ENCODE measurements at places on chromosomes 3 and 15.

DNA sequence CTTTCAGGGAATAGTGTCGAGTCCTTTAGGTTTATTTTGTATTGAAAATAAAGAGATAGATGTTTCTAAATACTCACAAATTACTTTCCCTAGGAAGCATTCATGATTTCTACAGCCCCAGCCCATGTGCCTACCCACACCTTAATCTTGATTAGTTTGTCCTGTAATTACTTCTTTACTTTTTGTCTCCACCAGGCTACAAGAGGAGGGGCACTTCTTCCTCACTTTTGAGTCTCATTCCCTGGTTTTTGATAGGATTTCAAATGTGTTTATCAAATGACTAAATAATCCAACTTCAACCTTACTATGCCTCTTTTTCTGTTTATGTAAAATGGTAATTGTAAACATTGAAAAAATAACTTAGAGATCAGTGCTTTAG lies 1.8 kb downstream of the PXK start:
- no peak for DNase-seq

DNA sequence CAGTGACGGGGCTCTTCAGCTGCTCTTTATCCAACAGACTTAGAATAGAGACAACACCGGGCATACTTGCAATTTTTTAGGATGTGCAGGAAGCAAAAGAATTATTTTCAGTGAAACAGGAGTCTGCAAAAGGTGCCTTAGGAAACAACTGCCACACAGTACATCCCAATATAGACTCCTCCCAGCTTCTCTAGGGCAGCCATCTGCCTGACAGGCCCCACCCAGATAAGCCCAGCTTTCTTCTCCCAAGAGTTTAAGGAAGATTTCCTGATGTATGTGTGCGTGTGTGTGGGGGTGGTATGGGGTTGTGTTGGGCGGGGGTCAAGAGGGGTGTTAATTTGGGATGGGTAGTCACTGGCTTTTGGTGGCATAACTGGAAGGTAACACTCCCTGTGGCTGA lies 21.5 kb downstream of the MAP2K1 start:
- DNase-seq: no peak

DNA sequence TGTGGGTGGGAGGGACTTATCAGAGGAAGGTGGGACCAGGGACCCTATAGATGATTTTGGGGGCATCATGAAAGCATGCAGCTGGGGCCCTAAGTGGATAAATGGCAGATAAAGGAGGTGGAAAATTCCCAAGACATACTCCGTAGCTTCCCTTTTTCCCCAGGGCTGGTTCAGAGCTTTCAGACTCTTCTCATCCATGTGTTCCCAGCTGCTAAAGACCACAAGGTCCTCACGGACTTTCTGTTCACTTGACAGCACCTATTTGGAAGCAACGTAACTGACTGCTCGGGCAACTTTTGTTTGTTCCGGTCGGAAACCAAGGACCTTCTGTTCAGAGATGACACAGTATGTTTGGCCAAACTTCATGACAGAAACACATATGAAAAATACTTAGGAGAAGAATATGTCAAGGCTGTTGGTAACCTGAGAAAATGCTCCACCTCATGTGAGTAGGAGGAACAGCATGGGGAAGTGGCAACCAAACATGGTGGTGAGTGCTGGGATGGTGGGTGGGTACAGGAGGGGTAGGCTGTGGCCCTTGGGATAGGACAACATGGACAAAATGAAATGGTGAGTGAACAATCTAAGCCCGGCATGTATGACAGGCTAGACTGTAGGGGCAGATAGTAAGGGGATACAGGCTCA lies 28.7 kb upstream of the SRPRB start:
- DNase-seq: no peak

DNA sequence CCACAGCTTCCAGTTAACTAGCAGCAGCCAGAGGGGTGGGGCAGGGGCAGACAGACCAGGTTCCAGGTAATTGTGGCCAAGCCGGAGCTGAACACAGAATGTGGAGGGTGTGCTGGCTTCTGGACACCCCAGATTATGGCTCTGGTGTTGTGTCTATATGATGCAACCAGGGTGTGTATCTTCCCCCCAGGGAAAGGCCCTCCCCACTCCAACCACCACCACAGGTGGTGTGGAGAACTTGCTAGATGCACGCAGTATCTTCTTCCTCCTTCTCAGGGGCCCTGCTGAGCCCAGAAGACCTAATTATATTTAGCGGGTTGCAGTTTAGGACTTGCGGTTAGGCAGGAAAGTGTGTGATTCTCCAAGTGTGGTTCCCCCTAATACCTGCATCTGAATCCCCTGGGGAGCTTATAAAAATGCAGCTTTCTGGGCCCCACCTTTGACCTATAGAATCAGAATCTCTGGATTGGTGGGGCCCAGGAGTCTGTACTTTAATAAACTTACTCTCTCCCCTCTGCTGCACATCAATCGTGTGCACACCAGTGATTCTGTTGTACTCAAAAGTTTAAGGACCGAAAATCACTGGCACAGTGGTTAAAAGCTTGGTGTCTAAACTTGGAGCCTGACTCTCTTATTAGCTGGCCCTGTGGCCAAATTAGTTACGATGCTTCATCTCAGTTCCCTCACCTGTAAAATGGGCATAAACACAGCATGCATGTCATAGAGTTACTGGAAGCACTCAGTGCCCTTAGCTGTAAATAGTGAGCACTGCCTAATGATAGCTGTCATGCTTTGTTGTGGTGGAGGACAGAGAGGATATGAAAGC lies 379.1 kb upstream of the PROK2 start:
- DNase-seq: no peak

GRCh38 chr3:99839613-99840012 lies 22.0 kb downstream of the CMSS1 start:
- DNase-seq: no peak

GRCh38 chr3:172061724-172062184 lies 22.4 kb downstream of the FNDC3B start:
- DNase-seq: no peak

GRCh38 chr15:90873998-90874605 lies 5.7 kb downstream of the FURIN start:
- DNase-seq: no peak

DNA sequence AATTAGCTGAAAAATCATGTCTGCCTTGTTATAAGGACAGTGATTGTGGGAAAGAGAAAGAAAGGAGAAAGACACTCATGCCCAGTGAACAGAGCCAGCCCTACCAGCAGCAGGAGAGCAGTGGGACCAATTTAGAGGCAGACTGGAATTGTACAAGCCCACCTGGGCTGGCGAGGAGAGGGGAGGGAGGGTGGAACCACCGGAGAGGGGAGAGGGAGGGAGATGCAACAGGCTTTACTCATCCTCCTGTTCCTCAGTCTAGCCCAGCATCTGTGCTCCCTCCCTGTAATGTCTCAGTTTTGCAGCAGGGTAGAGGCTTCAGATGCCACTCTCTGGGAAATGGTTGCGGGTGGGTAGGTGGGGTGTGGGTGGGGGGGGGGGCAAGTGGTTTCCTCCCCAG lies 54.7 kb downstream of the RAB11A start:
- DNase-seq: no peak

GRCh38 chr3:72381584-72381983 lies 466.7 kb downstream of the SHQ1 start:
- no peak for DNase-seq

DNA sequence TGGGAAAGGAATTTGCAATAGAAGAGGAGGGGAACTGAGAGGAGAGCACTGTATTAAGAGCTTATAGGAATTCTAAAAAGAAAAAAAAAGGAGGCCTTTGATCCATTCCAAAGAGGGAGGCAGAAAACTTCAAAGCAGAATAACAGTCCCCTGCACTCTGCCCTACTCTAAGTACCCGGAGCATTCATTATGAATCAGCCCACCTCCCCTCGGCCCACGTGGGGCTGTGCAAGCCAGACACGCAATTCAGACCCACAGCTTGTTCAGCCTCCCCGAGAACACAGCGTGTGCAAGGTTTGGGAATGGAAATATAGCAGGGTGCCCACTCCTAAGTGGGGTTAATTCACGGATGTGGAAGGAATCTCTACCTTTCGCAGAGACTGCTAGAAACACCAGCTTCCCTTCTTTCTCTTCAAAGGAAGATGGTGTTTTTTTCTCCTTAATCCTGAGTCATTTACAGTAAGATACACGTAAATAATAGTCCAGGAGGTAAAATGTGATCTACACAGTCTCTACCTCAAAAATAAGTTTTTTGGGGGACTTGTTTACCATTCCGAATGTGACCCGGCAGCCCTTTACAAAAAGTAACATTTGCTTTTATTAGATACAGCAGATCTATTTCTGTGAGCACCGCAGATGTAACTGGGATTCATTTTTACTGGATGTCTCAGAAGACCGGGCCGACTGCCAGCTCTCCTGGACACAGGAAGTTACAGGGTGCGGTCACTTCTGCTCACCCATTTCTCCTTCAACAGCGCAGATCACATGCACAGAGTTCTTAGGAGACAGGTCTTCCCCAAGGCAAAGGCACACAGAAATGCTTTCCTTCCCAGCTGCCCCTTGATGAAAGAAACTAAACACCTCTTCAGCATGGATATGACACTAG lies 768.5 kb upstream of the CFAP20DC start:
- no peak for DNase-seq

- DNase-seq: no peak
These were observed 2.9 kb downstream of the DIPK2A start for GRCh38 chr3:143974271-143975238.

DNA sequence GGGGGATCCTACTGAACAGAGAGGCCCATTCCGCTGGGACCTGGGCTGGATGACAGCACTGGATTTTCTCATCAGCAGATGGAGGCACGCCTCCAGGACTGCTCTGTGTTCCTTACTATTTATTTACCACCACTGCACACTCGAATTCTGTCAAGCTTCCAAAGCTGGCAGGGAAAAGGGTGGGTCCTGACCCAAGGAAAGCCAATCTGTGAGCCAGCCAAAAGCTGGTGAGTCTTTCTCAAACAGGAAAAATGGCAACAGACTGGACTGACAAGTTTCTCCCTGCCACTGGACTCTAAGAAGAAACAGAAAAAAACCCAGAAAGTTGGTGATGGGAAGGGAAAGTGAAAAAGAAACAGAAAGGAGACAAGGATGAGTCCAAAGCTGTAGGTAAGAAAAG lies 37.8 kb downstream of the CD47 start:
- peak; percentile 79 for DNase-seq

DNA sequence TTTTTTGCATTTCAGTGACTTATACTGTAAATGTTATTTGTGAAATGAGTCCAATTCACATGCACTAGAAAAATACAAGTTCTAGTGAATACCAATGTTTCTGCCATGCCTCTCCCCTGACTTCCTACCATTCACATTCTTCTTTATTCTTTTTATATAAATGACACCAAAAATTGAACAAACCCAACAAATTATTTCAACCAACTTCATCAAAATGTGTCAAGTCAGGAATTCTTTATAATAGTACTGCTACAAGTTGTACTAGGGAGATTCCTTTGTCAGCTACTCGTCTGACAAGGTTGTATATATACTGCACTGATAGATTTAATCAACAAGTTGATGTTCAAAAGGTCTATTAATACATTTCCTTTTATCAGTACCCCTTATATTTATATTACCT lies 3.0 kb downstream of the TBL1XR1 start:
- no peak for DNase-seq

DNA sequence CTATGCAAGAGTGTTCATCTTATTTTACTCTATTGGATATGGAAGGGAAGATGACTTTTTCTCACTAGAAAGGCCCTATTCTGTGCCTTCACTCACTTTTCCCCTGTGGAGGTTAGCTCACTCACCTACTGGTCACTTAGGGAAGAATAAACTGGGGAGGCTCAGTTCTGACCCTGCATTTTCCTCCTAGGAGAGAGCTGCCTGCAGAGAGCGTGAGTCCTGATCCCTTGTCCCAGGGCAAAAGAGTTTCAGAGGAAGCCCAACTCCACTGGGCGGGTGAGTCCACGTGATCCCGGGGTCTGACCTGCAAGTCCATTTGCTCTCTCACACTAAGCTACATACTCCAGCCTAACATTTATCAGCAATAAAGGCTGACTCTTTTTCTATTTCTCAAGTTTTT lies 8.4 kb downstream of the MORC1 start:
- no peak for DNase-seq

DNA sequence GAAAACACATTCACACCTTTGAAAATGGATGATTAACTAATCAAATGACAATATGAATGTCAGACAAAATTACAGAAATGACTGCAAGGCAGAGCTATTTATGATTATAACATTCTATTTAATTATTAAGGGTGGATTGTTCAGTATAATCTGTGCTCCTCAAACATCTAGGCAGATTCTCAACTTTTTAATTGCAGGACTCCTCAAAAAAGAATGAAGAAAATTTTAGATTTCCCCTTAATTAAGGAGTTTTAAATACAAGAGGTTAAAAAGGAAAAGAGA lies 22.6 kb upstream of the CMC1 start:
- DNase-seq: no peak

GRCh38 chr3:192011137-192011536 lies 550.2 kb downstream of the PYDC2 start:
- DNase-seq: no peak

- no peak for DNase-seq
These were observed 120.0 kb downstream of the DUT start for GRCh38 chr15:48451241-48451640.

DNA sequence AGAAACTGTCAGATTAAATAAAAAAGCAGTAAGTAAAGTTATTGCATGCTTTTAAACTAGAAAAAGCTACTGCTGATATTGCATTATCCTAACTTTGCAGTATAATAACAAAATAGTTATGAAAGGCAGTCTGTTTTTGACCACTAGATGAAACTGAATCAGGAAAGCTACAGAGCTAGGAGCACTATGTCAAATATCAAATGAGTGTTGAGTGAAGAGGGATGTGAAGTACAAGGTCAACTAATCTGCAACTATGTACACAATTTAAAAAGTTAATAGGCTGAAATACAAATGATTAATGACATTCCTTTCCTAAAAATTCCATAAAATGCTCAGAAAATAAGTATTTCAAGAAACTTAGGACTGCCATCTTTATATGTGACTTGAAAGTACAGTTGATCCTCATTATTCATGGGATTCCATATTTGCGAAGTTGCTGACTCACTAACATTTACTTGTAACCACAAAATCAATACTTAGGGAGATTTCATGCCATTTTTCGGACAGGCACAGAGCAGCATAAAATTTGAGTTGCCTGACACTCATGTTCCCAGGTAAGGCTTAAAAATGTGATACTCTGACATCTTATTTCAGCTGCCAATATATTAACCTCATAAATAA lies 34.5 kb downstream of the SLC4A7 start:
- DNase-seq: no peak
